ENCODE measurements at places on chromosomes 5 and 9.

DNA sequence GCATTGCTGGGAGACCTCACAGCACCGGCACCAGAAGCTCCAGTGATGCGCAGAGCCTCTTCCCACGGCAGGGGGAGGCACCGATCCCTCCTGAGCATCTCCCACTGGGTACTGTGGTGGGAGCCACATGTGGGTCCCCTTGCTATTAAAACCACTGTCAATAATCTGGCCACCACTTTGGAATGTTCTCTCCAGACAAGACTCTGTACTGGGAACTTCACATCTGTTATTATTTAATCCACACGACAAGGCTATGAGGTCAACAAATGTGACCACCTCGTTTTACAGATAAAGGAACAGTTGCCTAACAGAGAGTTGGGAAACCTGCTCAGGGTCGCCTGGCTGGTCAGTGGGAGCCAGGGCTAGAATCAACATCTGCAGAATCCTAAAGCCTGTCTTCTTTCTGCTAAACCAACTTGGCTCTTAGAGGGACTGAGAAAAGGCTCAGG lies 72.7 kb downstream of the EPB41L4B start:
- no peak for DNase-seq

DNA sequence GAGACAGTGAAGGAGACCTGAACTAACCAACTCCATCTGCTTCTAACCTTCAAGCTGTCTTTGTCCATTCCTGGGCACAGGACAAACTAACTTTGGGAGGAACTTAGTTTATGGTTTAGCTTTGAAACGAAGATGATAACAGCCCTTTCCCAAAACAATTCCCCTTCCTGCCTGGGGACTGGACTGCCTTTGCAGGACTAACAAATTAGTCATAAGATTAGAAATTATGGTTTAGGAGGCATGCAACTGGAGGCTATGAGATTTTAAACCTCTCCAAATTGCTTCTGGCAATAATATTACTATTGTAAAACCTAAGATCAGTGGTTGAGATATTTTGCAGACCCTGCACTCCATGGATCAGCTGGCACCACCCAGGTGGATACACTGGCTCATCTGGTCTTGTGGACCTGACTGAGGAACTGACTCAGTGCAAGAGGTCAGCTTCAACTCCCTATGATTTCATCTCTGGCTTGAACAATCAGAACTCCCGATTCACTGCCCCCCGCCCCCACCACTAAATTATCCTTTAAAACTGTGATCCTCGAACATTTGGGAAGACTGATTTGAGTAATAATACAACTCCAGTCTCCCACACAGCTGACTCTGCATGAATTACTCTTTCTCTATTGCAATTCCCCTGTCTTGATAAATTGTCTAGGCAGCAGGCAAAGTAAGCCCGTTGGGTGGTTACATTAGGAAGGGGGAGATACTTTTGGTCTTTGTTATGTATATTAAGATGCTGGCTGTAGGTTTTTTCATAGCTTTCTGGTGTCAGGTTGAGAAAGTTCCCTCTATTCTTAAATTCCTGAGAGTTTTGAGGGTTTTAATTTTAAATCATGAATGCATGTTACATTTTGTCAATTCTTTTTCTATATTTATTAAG lies 213.3 kb downstream of the TSSK1B start:
- no peak for DNase-seq

DNA sequence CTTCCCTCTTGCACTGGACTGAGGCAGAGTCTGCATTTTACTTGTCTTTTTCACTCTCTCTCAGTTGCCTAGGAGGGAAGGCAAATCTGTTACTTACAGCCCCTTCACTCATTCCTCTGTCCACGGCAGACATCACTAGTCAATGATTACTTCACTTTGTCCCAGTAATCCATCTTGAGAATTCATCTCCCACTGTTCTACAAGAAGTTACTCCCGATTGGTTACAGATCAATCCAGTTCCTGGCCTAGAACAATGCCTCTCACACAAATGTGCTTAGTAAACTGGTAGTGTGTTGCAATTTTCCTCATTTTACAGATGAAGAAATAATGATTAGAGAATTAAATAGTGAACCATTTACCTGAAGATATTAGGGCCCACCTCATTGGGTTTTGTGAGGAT lies 49.7 kb upstream of the SPATA31D4 start:
- no peak for DNase-seq

DNA sequence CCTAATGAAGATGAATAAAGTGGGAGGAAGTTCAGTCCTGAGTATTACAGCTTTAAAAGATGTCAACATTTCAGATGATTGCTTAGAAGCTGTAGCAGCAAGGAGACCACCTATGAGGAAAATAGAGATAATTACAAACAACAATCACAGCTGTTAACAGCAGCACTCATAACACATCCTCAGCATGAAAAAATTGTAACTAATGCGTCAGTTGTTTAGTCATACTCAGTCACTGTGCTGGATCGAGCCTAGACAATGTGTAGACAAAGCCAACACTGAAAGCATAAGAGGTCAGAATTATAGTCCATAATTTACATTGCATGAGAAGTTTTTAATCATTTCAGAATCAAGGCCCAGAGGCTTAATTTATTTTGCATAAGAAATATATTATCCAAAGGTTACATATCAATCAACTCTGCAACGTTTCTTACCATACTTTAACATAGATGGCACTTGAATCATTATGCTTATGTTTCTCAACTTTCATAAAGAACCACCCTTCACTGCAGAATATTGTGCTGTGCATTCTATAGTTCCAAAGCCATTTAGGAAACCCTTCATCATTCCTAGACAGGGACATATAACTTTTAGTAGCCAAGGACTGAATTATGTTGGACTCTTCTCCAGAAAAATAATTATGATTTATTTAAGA lies 60.2 kb upstream of the HAPLN1 start:
- no peak for DNase-seq

GRCh38 chr5:119860463-119860862 lies 231.1 kb downstream of the FAM170A start:
- no peak for DNase-seq

GRCh38 chr5:156892864-156893263 lies 42.8 kb downstream of the PPP1R2B start:
- no peak for DNase-seq

DNA sequence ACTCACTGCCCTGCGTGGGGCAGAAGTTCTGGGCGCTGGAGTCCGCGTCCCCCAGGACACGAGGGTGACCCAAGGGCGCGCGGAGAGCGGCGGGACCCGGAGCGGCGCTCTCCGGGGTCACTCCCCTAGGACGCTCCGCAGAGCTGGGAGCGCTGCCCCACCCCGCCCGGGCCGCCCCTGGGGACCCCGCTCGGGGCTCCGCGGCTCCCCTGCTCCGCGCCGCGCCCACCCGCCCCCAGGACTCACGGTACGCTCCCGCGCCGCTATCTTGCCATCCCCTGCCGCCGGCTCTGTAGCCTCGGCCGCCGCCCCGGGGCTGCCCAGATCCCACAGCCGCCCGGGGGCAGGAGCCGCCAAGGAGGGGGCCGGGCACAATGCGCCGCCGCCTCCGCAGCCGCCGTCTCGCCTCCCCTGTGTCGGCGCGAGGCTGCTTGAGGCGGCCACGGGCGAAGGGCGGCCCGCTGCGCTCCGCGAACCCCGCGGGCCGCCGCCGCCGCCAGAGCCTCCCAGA lies 303 bp downstream of the LIFR start:
- no peak for DNase-seq

DNA sequence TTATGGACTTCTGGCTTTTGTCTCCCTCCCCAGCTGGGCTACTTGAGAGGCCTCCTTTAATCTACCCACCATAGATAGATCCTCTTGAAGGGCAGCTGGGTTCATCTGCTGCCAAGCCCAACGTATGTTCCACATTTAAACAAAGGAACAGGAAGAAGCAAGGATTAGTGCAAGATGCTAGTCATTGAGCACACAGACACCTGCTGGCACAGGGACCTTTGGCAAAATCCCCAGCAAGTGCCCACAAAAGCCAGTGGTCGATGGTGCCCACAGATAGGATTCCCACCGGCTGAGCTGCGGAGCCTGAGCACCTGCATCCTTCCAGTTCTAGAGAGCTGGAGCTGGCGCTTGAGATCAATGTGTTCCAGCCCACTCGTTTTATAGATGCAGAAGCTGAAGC lies 57.7 kb upstream of the SHB start:
- no peak for DNase-seq

DNA sequence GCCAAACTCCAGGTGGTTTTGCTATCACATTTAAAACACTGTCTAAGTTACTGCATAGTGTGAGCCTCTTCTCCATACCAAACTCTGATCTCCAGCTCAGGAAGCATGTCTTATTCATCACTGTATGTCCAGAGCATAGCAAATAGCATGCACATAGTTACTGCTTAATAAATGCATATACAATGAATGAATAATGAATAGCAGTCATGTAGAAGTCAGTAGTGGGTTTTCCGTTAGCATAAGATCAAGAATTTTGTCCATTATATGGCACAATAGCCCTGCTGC lies 329.4 kb downstream of the ARRDC3 start:
- DNase-seq: no peak

- no peak for DNase-seq
These were observed 146.2 kb downstream of the GOLPH3 start for GRCh38 chr5:32027717-32028458.

- DNase-seq: no peak
These were observed 18.8 kb downstream of the FAM163B start for GRCh38 chr9:133590231-133590855.

GRCh38 chr5:13859270-13860065 lies 85.0 kb downstream of the DNAH5 start:
- DNase-seq: no peak

DNA sequence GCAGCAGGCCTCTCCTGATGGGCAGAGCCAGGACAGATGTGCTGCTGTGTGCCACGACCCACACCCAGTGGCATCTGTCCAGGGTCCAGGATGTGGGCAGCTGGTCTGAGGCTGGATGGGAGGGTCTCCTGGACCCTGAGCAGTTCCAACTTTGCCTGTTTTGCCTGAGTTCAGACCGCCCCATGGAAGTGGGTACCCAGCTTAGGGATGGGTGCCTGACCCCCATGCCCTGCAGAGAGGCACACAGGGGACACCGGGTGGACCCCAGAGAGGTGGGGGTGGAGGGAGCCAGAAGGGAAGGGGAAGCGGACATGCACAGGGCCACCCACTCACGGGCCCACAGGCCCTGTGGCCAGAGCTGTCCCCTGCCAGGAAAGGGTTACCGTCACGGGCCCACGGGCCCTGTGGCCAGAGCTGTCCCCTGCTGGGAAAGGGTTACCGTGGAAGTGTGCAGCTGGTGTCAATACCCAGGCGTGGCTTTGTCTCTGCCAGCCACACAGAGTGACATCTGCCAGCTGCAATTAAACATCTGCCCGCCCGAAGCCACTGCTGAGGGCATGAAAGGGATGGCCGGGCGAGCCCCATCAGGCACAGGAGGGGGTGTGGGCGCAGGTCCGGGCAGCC lies 50.0 kb downstream of the NACC2 start:
- no peak for DNase-seq

DNA sequence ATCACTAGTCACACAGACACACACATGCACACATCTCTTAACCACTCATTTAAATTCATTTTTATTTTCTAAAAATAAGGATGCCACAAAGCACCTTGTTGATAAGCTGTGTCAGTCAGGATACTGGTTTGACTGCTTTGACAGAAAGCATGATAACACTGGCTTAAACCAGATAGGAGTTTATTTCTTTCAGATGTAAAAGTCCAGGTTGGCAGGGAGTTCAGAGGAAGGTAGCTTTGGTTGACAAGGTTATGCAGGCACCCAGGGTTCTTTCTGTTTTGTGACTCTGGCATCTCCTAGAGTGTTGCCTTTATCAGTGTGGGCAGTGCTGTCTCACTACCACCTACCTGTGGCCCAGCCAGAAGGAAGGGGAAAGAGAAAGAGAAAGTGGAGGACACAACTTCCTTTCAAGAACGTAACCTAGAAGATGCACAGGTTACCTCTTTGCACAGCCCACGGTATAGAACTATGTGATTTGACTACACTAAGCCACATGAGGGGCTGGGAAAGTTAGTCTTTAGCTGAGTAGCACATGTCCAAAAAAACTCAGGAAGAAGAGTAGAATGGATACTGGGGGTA lies 334.7 kb downstream of the OSTF1 start:
- DNase-seq: no peak

DNA sequence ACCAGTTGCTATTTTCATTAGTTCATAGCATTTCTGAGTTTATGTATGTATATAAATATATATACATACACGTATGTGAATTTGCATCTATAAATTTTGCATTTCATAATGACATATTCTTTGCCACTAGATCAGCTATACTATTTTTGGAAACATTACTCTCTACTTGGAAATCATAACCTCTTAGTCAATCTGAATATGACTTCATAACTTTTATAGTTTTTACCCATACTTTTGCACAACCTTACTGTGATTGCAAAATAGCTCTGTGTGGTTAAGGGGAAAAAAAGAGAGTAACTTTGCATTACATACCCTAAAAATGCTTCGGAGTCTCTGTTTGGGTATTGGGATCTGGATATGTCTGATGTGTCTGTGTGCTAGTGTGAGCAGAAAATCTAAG lies 44.9 kb upstream of the ADAMTSL1 start:
- no peak for DNase-seq

GRCh38 chr5:76838481-76839261 lies 11.1 kb upstream of the S100Z start:
- DNase-seq: no peak

DNA sequence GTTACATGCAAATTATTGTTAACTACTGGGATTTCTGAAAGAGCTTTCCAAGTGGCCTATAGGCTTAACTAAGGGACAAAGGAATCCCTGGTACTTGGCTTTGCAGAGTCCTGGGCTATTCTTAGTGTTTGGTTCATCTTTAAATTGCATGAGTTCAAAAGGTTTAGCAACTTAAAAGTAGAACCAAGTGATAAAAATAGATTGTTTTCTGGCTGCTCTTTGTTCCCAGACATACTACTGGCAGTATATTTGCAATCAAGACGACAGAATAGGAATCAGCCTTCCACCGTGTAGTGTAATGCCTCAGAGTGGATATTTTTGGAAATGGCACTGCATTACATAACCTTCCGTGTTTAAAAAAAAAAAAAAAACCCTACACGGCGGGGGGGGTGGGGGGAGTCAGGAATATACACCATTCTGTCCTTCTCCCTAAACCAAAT lies 1.0 kb downstream of the NREP start:
- no peak for DNase-seq

Measured in stimulated activated naive CD4-positive, alpha-beta T cell treated with Interleukin-2 at 50 U/mL for 16 hours (primary cell).